ENCODE measurements at places on chromosomes 2 and 18.

- DNase-seq, result no peak
Observed at GRCh38 chr18:46574000-46574742, 82.8 kb downstream of the LOXHD1 start.

GRCh38 chr18:64330161-64330560 lies 181.3 kb upstream of the LINC00305 start:
- peak; percentile 54 for DNase-seq

DNA sequence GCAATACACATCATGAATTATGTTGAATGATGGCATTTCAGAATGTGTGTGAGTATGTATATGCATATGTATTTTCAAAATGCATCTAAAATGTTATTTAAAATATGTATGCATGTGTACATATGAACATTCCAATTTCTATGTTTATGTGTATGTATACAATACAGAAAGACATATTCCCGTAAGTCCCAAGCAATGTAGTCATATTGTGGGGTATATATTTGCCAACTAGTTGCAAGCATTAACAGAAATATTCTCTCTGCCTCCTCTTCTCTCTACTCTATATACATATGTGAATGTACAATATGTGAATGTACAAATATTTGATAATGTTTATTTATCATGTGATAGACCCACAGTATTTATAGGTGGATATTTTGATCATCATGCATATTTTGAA lies 345.8 kb upstream of the ZEB2 start:
- no peak for DNase-seq

DNA sequence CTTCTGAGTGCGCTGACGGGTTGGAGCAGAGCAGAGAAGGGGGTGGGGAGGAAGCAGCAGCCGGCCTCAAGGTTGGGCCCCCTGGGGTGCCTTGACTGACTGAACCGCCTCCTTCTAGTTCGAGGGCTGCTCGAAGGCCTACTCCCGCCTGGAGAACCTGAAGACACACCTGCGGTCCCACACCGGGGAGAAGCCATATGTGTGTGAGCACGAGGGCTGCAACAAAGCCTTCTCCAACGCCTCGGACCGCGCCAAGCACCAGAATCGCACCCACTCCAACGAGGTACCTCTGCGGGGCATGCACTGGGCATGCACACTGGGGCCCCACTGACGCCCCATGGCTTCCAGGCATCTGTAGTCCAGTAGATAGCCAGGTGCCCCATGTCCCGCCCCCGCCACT lies 246.9 kb downstream of the GLI2 start:
- DNase-seq, result no peak

GRCh38 chr2:67256892-67257291 lies 140.2 kb upstream of the ETAA1 start:
- DNase-seq, result no peak

DNA sequence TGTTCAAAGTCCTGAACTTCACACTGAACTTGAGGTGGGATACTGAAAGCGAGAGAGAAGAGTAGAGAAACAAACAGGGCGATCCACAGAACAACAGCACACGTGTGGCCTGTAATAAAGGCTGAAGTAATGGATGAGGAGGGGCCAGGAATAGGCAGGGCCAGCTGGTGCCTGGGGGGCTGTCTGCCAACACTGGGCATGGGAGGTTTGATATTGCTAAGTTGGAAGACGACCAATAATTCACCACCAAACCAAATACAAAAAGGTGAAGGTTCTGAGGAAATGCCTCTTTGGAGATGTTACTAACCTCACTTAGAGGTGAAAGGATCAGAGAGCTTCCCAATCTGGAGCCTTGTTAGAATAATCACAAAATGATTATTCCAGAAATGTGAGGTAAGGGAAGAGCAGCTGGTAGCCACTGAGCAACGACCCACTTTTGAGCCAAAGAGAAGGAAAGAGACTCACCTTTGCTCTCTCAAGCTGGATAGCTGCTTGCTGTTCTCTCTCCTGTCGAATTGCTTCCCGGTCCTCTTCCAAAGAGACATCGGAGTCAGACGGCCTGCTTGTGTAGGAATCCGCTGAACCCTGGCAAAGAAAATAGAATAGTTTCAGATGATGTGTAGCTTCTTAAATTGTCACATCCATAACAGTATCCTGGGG lies 54.7 kb upstream of the ARL5A start:
- DNase-seq, result no peak

- no peak for DNase-seq
Observed at GRCh38 chr18:33051407-33051806, 278.6 kb upstream of the KLHL14 start.

DNA sequence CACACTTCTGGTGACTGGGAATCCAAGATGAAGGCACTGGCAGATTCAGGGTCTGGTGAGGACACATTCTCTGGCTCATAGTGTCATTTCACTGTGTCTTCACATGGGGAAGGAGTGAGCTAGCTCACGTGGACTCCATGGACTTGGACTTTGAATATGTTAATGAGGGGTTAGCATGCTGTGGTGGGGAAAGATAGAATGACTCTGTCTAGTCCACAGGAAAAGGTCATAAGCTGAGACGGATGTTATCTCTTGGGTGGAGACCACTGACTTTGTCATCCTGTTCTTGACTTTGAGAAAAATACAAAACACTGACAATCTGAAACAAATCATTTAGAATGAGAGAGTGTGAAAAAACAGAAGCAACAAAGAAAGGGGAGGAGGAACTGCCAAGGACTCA lies 145.9 kb downstream of the PIK3C3 start:
- DNase-seq, result no peak

DNA sequence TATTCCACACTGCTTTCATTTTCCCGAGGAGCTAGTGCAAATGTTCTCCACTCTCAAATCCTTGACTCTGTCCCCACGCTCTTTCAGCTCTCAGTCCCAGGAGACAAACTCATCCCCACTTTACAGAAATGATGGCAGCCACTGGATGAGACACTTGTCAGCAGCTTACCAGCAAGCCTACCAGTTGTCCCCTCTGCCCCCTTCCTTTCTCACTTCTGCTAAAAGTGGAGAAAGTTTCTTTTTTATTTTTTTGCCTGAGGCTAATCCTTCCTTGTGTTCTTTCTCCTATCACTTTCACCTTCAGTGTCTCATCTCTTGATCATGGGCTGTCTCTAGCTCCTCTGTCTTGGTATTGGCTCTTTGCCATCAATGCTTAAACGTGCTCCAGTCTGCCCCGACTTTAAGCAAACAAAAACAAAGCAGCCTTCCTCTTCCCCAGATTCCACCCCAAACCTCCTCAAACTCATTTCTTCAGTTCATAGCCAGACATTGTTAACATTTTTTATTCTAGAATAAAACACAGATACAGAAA lies 64.5 kb downstream of the TTC32 start:
- DNase-seq, result no peak

GRCh38 chr18:67771271-67771670 lies 254.8 kb upstream of the DSEL start:
- no peak for DNase-seq

- peak; percentile 58 for DNase-seq
Observed at GRCh38 chr2:119702918-119703401, 24.0 kb downstream of the TMEM177 start.

GRCh38 chr18:61852496-61852895 lies 40.3 kb downstream of the RNF152 start:
- DNase-seq, result no peak

DNA sequence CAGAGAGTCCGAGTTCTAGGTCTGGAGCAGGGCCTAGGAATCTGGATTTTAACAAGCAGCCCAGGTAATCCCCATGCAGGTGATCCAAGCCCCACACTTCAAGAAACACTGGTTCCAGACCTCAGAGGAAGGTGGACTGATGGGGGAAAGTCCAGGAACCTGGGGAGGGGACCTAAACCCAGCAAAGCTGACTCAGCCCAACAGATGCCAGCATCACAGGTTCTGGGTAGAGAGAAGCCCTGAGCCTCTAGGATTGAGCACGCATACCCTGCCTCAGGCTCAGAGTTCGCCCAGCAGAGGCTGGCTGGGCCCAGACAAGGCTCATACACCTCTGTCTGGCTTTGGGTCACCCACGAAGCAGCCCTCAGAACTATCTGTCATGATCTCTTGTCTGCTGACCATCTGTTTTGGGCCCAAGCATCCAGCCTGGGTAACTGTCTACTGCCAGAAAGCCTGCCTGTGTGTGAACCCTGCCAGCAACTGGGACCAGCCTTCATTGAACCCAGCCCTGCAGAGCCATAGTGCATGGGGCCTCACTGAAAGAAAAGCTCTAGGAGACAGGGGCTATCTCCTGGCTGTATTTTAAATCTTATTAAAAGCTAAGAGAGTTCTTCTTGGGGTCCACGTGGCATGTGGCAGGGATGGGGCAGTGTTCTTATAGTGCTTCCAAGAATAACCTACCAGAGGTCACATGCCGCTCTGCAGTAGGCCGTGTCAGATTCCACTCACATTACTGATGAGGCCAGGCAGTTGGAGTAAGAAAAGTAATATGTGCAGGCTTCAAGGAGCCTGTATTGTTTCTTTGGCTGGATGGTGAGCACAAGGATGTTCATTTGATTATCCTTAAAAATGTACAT lies 7.4 kb downstream of the TMEM127 start:
- no peak for DNase-seq

DNA sequence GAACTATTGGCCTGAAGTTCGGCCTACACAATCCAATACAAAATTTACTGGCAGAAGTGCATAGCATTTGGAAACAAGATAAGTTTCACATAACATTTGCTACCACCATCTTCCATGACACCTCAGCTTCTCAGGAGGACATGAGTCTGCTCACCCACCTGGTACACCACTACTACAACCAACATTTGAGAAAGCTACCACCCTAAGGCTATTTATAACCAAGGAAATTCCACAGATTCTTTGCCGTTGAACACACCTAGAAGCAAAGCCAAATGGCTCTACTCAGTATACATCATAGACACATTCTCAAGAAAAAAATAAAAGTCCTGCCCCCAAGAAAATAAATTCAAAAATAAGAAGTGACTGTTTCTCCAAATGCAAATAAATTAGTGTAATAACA lies 145.3 kb downstream of the SPAG16 start:
- no peak for DNase-seq

GRCh38 chr18:887716-888115 lies 17.0 kb upstream of the ADCYAP1 start:
- DNase-seq, result no peak

GRCh38 chr18:70808481-70809056 lies 519.7 kb downstream of the SOCS6 start:
- no peak for DNase-seq
